ENCODE measurements at places on chromosomes 1 and 21. TPM values are rescaled to one million over a fixed set of nuclear protein-coding genes. Genes with fewer than 3 reads are reported as not detected.
A peak's percentile ranks its signal among the peaks of the same experiment; 100 is the strongest.

- no peak overlapping the region for H3K4me3 ChIP-seq
- no peak overlapping the region for H3K27ac ChIP-seq
- H3K27me3 ChIP-seq, result no peaks in the 10 kb centered on the region
These were observed 153.2 kb downstream of the LYPLAL1 start for GRCh38 chr1:219326843-219327242.

GRCh38 chr1:63859480-63860275 is 85.9 kb downstream of the ROR1 start:
- no peak overlapping the region for H3K27ac ChIP-seq
- no peak for DNase-seq
- H3K4me1 ChIP-seq, result no peaks in the 10 kb centered on the region
- H3K27me3 ChIP-seq, result no peaks in the 10 kb centered on the region
- H3K36me3 ChIP-seq, result peaks cover 21% of the 10 kb centered on the region

DNA sequence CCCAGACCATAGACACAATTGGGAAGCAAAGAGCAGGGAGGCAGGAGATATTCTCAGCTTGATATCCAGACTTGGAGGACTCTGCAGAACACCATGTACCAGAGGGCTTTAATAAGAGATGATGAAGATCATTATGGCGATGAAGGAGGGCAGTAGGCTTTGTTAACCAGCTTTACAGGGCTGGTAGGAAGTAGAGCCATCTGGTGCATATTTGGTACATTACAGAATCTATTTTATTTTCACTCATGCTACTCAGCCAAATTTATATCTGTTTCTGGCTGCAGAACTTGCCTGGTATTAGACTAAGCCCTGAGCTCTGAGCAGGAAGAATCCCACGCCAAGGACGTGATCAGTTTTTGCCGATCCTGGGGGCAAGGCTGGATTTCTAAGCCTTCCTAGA is 61.8 kb upstream of the SYT6 start:
- H3K4me3 ChIP-seq, result no peak overlapping the region
- peaks cover 32% of the 10 kb centered on the region for H3K27me3 ChIP-seq
- DNase-seq, result no peak
- no peaks in the 10 kb centered on the region for H3K36me3 ChIP-seq

DNA sequence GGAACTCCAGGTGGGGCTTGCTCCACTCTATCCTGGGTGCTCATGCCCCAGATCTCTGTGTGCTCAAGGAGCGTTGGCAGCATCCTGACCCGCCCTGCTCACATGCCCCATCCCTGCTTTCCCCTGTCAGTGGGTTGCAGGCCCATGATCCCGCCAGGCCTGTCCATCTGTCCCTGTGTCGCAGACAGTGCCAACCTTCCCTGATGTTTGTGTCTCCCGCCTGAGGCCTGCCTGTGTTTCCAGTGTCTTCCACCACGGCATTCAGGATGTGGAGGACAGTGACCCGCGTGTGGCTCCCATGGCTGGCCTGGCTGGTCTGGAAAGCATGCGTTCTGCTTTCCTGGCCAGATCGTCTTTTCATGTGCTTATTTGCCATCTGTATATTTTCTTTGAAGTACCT is 82.9 kb downstream of the PCBP3 start:
- DNase-seq, result no peak
- H3K36me3 ChIP-seq, result no peaks in the 10 kb centered on the region
- H3K4me3 ChIP-seq, result no peak overlapping the region
- no peak overlapping the region for H3K27ac ChIP-seq
- no peaks in the 10 kb centered on the region for H3K4me1 ChIP-seq

DNA sequence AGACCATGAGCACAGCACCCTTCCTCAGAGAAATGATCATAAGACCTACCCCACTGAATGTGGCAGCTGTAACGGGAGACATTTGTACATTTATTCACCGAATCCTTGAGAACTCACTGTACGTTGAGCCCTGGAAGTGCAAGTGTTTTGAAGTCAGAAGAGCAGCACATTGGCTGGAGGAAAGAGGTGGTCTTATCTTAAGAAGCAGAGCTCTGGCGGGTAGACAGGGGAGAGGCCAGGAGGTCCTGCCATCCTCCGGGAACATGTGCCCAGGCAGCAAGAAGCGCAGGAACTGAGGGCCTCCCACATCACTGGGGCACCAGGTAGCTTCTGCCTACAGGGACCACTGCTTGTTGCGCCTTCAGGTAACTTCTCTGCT is 169.2 kb upstream of the IRF2BP2 start:
- no peak overlapping the region for H3K27ac ChIP-seq
- no peak for DNase-seq
- no peaks in the 10 kb centered on the region for H3K36me3 ChIP-seq
- H3K4me3 ChIP-seq, result no peak overlapping the region
- H3K27me3 ChIP-seq, result no peaks in the 10 kb centered on the region

DNA sequence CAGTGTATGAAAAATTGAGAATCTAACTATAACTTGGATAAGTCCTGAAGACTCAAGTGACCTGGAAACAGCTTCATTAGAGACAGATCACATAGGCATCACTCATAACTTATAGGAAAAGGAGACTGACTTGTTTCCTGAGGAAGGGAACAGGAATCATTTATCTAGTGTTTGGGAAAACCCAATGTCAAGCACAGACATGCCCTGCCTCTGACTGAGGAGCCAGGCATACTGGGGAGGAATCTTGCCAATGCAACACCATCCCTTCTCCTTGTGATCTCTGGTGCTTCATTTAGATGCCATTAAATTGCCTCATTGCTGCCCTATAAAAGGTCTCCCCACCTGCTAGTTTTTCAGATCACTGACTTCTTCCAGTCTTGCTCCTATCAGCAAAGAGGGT is 10.3 kb downstream of the LCE4A start:
- H3K4me1 ChIP-seq, result no peaks in the 10 kb centered on the region
- no peaks in the 10 kb centered on the region for H3K36me3 ChIP-seq
- H3K27me3 ChIP-seq, result peaks cover 4% of the 10 kb centered on the region
- no peak for DNase-seq
- no peak overlapping the region for H3K27ac ChIP-seq
- H3K4me3 ChIP-seq, result no peak overlapping the region

DNA sequence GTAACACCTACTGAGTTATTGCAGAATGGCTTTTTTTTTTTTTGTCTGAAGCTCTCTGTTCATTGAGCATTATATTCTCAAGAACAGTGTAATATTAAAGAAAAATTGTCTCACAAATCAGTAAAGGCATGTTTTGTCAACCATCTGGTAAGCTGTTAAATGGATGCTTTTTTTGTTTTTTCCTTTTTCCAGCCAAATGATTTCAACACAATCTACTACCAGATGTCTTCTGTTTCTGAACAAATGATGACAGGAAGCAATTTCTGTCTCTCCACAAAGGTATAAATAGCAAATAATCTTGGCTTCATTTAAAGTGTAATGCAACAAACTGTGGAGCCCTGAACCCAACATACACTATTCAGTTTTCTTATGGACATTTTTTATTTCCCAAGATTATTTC is 78.6 kb upstream of the RGS2 start:
- H3K4me1 ChIP-seq, result no peaks in the 10 kb centered on the region
- H3K4me3 ChIP-seq, result no peak overlapping the region
- H3K36me3 ChIP-seq, result no peaks in the 10 kb centered on the region
- no peak for DNase-seq

DNA sequence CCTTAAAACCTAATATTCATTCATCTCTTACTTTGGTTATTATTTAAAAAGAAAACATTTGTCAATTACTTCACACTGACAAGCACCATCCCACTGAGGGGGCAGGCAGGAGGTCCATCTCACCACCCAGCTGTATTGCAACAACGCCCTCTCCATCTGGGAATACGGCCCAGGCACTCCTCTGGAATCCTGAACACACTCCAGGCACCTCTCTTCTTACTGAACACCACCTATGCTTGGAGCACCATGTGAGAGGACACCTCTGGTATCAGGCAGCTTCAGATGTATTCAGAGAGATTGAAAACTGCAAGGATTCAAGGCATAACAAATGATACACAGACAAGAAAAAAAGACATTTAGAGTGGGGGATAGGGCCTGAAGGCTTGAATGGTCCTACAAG is 147.1 kb downstream of the CACNA1E start:
- H3K27ac ChIP-seq, result no peak overlapping the region
- H3K4me3 ChIP-seq, result no peak overlapping the region
- H3K27me3 ChIP-seq, result peaks cover 17% of the 10 kb centered on the region

GRCh38 chr1:1034439-1034781 is 14.5 kb downstream of the AGRN start:
- peak overlapping the region; percentile 69 for H3K4me3 ChIP-seq
- DNase-seq, result no peak
- no peaks in the 10 kb centered on the region for H3K36me3 ChIP-seq

DNA sequence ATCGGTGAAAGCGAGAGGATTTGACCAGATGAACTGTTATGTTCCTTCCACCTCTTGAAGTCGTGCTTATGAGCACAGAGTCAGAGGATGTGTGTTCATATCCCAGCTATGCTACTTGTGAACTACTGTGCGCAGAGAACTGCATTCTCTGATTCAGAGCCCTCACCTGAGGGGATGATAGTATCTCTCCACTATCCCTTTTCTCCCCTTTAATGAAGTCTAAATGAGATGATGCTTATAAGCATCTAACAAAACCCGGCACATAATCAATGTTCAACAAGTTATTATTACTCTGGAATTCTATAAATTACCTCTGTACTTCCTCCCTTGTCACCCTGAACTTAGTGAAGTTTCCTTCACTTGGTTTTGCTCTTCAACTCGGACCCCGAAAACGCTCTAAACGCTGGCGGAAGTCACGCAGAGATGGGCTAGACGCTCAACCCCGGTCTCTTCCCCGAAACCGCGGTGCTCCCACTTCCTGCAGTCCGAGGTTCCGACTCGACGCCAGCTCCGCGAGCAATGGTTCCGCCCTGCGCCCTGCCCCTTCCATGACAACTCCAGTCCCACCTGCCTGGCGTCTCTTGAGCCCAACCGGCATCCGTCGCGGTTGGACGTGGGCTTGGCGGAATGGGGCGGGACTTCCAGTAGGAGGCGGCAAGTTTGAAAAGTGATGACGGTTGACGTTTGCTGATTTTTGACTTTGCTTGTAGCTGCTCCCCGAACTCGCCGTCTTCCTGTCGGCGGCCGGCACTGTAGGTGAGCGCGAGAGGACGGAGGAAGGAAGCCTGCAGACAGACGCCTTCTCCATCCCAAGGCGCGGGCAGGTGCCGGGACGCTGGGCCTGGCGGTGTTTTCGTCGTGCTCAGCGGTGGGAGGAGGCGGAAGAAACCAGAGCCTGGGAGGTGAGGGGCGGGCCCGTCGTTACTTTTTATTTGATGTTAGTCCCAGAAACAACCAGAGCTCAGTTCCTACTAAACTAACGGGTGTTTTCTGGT is at the start of gene NUF2:
Gene NUF2 (plus strand): TSS at position 644 of the 995 bp plus-strand sequence. CDS start 4,098 bp downstream, outside the sequence.
- H3K36me3 ChIP-seq, result no peaks in the 10 kb centered on the region
- H3K4me3 ChIP-seq, result peak within 1 kb of the TSS; percentile 99

DNA sequence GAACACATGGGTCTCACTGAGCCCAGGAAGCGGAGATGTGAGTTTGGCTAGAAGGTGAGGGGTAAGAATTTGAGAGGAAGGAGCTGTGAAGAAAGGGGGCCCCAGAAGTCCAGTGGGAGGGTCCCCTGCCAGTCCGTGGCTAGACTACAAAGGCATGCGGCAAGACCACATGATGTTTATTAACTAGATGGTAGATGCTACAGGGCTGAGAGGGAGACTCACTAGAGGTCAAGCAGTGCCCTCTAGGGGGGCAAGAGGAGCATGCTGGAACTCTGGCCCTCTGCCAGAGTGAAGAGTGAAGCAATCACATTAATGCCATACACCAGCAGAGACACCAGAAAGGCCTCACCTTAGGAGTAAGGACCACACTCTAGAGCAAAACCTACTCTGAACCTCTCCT is 12.2 kb downstream of the KIAA0319L start:
- H3K27ac ChIP-seq, result no peak overlapping the region
- no peak overlapping the region for H3K4me3 ChIP-seq
- H3K4me1 ChIP-seq, result peaks cover 48% of the 10 kb centered on the region
- H3K36me3 ChIP-seq, result peaks cover 17% of the 10 kb centered on the region
- DNase-seq, result no peak

DNA sequence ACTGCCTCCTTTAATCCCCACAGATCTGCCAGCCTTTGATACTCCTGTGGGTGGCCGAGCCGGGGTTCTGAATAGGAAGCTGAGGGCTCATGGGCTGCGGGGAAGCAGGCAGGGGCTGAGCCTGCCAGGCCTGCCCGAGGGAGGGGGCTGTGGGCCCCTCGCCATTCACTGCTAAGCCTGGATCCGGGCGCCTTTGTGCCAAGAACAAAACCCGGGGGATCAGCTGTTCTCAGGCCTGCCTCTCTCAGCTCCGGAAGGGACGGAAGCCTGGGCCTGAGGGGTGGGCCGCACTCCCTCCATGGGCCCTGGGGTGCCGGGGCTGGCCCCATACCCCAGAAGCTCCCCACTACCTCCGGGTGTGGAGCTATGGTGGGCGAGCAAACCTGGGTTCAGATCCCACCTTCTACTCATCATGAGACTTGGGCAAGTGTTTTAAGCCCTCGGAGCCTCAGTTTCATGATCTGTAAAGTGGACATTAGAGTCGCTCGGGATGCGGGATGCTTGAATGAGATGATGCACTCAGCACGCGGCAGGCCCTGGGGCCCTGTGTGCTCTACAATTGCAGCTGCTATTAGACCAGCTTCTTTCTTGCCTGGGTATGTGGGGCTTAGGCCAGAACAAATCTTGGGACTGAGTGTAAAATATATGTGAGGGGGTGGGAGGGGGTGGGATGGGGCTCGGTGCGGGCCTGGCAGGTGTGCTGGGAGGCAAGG is 19.2 kb upstream of the EPHA2 start:
- H3K27me3 ChIP-seq, result peaks cover 17% of the 10 kb centered on the region
- no peak overlapping the region for H3K27ac ChIP-seq
- DNase-seq, result no peak
- H3K36me3 ChIP-seq, result no peaks in the 10 kb centered on the region
- peaks cover 2% of the 10 kb centered on the region for H3K4me1 ChIP-seq

GRCh38 chr1:2373551-2374251 is 17.7 kb downstream of the MORN1 start:
- H3K4me1 ChIP-seq, result no peaks in the 10 kb centered on the region
- no peaks in the 10 kb centered on the region for H3K36me3 ChIP-seq
- H3K4me3 ChIP-seq, result no peak overlapping the region
- DNase-seq, result no peak

The LCE2A gene
- polyA plus RNA-seq, result not detected

The LMOD1 gene
- not detected for polyA plus RNA-seq

The DPYD gene
- 24.6 TPM for polyA plus RNA-seq

The MXRA8 gene
- polyA plus RNA-seq, result not detected

The KIF2C gene
- 0.38 TPM for polyA plus RNA-seq

The CTSK gene
- not detected for polyA plus RNA-seq

The PCAT6 gene
- polyA plus RNA-seq, result not detected

The SPRR5 gene
- not detected for polyA plus RNA-seq

The PSMD4 gene
- 302 TPM for polyA plus RNA-seq

The PLA2G2D gene
- polyA plus RNA-seq, result 3.6 TPM

The ADAM30 gene
- polyA plus RNA-seq, result not detected

Data from naive B cell (primary cell).